Thyroid gland (tissue), 4 donors: ENCODE measurements at places on chromosomes 6 and 20.
A peak's percentile ranks its signal among the peaks of the same experiment; 100 is the strongest.

GRCh38 chr6:138999949-139000725, 12.1 kb upstream of the REPS1 start:
- DNase-seq = no peak

DNA sequence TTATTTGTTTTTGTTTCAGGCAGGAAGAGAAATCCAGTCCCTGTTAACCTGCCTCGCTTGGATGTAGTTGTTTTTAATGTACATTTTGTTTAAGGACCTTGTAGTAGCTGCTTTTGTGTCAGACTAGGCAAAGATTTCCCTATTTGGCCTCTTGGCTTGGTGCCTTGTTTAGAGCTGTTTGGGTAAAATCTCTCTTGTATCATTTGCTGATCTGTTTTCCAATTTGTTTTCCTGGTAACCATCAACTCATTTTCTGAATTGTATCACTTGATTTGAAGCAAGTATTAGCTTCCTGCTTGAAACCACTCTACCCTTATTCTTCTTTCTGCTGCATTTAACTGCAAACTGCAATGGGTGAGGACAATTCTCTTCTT, 160.7 kb downstream of the ZFAND3 start:
- no peak for DNase-seq

DNA sequence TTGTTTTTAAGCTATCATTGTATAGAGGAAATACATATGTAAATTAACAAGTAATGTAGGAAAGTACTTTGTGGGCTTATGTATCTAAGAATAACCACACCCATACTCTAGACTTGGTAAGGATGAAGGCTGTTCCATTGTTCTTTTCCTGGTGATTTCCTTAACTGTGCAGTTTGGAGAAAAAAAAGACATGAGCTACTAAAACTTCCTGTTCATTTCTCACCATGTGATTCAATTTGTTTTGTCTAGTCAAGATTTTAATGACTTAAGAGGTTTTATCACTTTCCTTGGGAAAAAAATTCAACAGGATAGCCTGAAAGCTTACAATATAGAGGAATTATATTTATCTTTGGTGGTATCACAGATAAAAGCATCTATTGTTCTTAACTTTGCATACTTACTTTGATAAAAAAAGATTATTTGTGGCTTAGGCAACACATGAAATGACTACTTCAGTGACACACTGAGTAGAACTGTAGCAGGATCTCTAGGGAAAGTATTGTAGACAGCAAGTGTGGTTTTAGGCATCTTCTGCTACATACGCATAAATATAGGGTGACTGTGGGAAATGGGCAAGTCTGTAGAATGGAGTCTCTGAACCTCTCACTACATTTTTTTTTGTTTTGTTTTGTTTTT, 80.3 kb downstream of the GJA1 start:
- no peak for DNase-seq

GRCh38 chr6:25014791-25015560, 79.2 kb upstream of the RIPOR2 start:
- peak; percentile 30 for DNase-seq

DNA sequence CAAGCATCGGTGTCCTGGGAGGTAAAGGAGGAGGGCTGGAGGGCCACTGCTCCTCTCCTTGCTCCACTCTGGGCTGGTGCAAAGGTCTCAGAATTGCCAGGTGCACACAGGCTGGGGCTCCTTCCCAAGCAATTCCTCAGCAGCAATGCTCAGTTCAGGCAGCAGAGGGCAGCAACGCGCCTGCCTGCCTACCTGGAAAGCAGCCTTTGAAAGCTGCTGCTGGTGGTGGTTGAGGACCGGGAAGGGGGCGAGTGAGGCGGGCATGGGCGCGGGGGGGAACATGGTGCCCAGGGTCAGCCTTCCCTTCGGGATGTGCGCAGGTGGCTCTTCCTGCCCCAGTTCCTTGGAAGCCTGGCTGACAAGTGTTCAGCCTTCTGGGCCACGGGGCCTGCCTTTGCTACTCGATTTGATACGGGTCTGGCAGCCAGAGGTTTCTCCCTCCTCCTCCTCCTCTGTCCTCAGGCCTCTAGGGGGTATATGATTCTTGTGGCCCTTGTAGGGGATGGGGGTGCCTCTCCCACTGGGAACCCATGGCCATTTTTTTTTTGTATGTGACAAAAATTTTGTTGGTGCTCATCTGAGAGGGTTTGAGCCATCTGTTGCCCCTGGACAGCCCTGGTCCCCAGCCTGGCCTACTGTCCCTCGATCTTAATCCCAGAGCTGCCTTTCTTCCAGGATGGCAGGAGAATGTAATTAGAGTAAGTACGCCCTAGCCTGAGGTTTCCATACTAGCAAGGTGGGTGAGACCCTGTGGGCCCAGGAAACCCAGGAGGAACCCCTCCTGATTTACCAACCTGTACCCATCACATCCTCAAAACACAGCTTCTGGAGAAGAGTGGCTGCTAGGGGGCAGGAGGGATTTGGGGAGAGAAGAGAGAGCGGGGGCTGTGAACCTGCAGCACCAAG, 20.1 kb downstream of the MRPS18A start:
- DNase-seq = peak; percentile 90

DNA sequence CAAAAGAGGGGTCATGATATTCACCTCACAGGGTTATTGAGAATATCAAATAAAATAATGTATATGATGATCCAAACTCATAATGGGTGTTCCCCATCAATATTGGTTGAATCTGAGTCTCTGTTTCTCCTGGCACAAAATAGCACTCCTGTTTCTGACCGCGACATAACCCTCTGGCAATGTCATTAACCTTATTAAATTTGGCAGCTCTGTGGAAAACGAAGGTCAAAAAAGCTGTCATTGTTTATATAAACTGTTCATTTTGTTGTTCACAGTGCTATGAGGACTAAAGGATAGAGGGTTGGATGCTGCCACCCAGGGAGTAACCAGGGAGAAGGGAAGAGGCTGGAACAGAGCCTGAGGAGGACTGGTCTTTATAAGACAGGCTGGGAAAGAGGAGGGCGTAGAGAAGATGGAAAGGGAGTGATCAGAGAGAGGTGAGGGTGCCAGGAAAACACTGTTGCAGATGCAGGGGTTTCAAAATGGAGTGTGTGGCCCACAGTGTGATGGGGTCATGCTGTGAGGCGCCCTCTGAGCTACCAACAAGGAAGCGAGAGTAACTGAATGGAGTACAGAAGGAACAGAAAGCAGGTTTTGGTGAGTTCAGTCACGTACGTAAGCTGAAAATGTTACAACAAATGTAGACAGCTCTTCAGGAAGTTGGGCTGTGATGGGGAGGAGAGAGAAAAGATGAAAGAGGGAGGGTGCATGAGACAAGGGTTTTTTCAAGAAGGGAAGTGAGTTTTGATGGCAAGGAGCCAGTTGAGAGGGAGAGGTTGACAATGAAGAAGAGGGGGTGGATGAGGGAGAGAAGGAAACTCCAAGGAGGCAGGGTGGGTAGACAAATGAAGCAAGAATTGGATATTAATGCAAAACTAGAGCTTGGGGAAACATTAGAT, 251.6 kb upstream of the TAB2 start:
- DNase-seq = no peak

- DNase-seq = no peak
These were observed 241.8 kb downstream of the CDH4 start for GRCh38 chr20:61493798-61494305.

DNA sequence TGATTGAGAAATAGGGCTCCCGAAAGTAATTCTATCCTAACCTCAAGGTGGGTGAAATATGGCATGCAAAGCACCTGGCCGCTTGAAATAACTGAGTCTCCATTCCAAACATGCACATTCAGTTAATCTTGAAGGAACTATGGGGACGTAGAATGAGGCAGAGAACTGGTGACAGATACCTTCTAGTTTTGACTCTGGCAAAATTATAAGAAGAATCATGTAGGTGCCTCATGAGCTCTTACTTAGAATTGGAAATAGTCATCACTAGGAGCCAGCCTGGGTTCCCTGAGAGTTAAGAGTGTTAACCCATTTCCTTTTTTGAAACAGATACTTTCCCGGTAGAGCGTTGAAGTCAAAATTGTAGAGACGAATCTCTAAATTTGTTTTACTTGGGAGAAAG, 49.3 kb downstream of the RPF2 start:
- DNase-seq = no peak

- DNase-seq = no peak
These were observed 12.4 kb downstream of the PSMF1 start for GRCh38 chr20:1130847-1131246.

- no peak for DNase-seq
These were observed 99.2 kb downstream of the MCHR2 start for GRCh38 chr6:99894815-99895214.

DNA sequence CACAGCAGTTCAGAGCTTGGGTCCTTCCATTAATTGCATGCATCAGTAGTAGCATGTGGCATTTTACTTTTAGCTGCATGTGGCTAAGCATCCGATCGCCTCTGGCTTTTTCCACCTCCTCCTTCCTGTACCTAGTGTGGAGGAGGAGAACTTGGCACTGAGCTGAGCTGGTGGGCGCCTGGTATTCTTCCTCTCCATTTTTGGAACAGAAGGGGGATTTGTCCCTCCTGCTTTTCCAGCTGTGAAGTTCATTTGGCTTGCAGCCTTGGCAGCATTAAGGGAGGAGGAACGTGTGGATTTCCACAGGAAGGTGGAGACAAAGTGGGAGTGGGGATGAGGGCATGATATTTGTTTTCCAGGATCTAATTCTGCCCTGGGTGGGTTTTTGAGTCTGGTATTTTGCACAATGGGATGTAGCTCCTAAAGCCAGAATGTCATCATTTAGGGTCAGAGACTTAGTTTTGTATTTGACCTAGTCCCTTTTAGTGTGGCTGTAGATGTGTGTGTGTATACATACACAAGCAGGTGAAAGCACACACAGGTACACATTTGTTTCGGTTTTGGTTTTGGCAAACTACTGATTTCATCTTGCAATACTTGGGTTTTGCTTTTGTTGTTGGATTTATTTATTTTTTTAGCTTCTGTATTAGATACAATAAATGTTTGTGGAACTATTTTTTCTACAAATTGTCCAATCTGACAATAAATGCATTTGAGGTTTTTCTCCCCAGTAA, 90.0 kb downstream of the SASH1 start:
- DNase-seq = peak; percentile 65

DNA sequence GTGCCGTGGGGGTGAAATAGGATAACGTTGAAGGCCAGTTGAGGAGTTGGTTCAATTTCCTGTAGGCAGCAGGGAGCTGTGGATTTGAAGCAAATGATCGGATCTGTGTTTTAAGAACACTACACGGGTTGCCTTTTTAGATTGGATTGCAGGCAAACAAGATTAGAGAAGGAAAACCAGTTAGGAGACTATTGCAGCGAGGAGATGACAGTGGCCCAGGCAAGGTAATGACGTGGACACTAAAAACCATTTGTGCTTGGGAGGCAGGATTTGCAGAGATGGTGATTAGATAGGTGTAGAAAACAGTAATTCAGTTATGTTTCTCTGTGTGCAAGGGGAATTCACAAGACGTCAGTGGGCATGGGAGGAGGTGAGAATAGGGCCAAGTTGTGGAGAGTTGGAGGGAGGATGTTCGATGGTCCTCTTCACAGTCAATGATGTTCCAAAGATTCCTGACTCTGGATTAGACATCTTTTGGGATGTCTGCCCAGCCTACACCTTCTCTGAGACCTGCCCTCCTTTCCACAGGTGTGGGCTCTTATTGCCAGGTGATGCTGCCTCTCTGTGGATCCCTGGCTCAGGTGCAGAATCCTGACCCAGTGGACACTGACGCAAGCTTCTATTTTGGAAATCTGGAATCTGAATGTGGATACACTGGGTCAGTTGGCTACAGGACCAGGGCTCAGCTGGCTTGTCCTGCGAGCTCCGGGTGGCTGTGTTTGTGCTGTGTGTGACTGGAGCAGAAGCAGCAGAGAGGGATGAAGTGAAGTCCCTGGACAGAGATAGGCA, 54.2 kb downstream of the TFAP2C start:
- no peak for DNase-seq

DNA sequence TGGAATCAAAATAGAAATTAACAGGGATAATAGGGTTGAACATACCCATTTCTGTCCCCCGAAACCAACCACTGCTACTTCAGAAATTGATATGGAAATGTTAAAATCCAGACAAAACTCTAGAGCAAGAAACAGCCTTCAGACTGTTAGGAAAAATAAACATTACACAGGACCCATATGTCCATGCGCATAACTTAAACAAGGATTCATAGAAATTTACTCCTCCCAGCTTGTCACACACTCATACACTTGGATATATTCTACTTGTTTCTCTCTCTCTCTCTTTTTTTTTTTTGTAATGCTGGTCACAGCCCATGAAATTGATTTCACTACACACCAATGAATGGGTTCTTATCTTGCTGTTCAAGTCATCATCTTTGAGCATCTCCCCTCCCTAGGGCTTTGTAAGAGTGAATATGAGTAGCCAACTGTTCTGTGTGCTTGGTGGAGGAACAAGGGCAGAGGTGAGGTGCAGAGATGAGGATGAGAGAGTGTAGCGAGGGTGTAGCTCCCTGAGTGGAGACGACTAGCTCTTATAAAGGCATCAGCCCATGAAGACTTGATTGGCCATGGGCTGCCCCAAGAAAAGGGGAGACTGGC, 61.8 kb upstream of the MLN start:
- DNase-seq = no peak

DNA sequence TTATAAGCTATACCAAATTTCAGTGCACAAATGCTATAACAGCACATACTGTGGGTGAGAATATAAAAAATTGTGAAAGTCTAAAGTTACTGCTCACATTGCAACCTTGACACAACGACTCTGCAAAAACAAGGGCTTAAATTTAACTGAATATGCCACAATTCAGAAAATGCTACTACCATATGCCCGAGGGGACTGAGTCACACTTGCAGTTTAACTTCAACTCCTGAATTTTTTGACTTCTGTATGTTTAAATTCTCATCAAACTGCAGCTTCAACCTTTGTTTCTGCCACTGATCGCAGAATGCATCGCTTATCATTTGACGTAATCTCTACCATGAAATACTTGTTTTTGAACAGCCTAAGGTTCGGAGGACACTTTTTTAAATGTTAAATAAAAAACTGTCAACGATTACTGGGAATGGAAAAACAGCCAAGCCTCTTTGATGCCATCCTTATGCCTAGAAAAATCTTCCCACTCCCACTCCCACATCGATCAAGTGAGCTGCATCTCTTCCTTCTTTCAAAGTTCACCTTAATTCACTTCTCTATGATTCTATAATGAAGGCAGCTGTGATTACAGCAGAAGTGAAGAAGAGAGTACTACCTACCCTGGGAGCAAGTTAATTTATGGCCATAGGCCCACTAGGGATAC, 136.5 kb downstream of the ATXN1 start:
- DNase-seq = no peak

DNA sequence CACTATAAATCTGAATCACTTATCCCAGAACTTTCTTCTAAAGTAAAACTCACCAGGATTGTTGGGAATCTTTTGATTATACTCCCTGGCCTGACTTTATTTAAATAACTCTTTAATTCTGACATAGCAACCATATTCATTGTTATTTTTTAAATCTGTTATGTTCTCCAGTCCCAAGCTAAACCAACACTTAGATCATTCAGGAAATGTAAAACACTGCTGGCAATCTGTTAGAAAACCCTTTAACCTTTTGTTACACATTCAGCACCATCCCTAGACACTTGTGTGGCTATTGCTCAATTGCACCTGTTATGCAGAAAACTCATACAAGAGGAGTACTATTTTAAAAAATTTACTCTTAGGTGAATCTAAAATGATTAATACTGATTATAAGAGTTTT, 101.8 kb upstream of the NHSL1 start:
- DNase-seq = no peak

GRCh38 chr20:39986173-39986904, 702.7 kb downstream of the MAFB start:
- DNase-seq = peak; percentile 72

- no peak for DNase-seq
These were observed 5.3 kb downstream of the SLC2A12 start for GRCh38 chr6:134047124-134047523.

- DNase-seq = no peak
These were observed 74.6 kb downstream of the ATG5 start for GRCh38 chr6:106250953-106251352.
